Stimulated activated CD4-positive, alpha-beta T cell treated with anti-CD3 and anti-CD28 coated beads, Interleukin-2, amount 100 ng/mL, for 48 hours (primary cell): ENCODE measurements at places on chromosomes 16 and 17.
A peak's percentile ranks its signal among the peaks of the same experiment; 100 is the strongest.

GRCh38 chr16:80459331-80459777 is 81.4 kb upstream of the DYNLRB2 start:
- no peak for DNase-seq

GRCh38 chr17:70205401-70205800 is 36.1 kb downstream of the KCNJ2 start:
- DNase-seq = no peak

DNA sequence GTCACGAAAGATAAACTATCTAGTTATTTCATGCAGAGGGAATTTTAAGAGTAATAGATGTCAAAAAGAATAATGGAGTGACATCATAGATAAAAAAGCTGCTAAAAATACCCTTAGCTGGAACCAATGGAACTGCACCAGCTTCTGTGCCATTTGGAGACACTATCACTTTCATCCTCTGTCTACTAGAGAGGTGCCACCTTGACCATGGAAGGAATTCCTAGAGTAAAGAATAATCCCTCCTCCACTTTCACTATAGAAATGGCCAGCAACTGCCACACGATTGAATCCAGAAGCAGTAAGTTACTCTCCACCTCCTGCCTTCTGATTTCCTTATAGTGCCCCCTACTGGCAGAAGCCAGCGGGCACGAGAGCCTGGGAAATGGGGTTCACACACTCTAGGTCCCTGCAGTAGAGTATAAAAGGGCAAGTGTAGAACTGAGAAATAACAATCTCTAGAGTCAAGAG is 2.8 kb upstream of the ALDH3A2 start:
- peak; percentile 59 for DNase-seq

GRCh38 chr17:63140255-63140654 is 174.2 kb downstream of the TANC2 start:
- DNase-seq = no peak

DNA sequence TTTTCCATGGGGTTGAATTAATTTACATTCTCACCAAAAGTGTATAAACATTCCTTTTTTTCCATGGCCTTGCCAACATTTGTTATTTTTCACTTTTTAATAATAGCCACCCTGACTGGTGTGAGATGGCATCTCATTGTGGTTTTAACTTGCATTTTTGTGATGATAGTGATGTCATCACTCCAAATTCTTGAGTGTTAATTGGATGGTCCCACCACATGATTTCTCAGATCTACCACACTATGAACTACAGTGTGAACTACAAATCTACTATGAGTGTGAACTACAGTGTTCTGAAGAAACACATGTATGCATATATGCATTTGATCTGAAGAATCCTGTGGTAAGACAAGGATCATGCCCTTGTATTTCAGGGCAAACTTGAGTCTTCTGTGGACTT is 340.1 kb downstream of the ABCC12 start:
- DNase-seq = no peak

GRCh38 chr16:53822936-53823529 is 119.1 kb downstream of the FTO start:
- no peak for DNase-seq

DNA sequence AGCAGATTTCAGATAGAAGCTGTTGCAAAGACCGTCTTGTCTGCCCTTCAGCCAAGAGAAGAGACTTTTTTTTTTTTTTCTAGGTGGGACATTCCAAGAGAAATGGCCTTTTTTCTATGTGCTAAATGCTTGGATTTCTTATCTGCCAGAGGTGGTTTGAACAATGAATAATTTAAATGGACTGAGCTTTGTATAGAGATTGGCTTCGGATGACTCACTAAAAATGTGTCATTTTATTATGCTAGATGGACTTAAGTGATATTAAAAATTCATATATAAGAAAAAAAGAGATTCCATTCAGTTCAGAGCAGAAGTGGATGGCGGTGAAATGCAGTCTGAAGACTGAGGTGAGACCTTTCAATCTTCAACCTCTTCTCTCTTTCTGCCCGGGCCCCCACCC is 58.4 kb downstream of the MEAK7 start:
- no peak for DNase-seq

DNA sequence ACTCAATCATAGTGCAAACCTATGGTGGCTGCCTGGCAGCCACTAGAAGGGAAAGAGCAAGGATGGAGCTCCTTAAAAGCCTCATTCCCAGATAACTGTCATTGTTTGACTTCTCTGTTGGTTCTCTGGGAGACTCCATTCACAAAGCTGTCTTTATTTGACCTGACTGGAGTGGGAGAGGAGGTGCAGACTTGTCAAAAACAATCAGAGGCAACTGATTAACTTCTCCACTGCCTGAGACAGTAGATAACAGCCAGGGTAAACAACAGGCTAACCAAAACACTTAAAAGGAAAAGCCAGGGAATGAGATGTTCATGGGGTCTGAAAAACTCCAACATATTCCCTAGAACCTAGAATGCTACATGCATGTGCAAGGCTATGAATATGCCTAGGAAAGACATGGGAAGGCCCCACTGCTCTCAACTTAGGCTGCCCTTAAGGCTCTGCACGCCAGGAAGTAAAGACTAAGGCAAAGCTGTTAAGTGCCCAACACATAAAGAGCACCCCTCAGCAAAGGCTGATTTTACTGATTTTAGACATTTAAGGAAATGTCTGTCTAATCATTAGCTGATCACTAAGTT is 82.0 kb downstream of the TTC19 start:
- DNase-seq = no peak

- no peak for DNase-seq
Measured at GRCh38 chr16:19304750-19305149, 19.2 kb downstream of the CLEC19A start.

DNA sequence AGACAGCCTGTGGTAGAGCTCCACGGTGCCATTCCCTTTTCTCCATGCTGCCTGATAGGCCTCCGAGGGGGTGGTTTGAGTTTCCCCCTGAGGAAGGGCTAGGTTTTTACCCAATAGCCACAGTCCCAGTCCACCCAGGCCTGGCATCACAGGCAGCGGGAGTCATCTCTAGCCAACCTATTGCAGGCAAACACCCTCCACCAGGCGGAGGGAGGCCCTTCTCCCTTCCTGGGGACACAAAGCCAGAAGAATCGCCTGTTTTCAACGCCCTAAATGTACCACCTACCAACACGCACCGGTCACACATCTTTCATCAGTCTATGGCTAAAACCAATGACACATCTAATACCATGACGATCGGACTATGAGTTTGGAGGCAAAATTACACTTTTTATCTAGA is 7.4 kb downstream of the CSNK1D start:
- DNase-seq = no peak

DNA sequence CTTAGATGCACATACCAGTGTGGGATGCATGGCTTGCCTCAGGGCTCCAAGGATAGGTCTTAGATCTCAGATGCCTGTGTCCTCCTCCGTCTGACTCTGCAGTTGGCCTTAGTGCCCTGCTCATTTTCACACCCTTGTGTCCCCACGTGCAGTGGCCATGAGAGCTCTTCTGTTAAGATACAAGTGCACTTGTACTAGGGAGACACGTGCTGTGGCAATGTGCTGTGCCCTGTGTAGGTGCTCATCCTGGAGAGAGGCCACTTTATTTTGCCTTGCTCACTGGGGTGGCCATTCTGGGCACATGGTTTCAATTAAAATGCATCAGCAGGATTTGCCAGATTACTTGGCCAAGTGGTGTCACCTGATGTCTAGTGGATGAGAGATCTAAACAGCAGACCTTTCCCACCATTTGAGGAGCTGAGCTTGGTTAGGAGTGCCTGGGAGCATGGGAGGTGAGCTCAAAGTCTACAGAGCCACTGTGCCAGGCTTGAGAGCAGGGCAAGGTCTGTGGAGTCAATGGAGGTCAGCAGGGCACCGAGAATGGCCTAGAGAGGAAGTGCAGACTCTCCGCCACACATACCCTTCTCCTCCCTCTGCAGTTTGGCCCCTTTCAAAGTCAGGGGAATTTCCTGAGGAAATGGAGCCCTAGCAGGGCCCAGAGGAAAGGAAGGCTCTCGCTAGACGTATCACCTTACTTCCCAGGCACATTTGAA is 25.2 kb upstream of the SMPD3 start:
- DNase-seq = no peak

DNA sequence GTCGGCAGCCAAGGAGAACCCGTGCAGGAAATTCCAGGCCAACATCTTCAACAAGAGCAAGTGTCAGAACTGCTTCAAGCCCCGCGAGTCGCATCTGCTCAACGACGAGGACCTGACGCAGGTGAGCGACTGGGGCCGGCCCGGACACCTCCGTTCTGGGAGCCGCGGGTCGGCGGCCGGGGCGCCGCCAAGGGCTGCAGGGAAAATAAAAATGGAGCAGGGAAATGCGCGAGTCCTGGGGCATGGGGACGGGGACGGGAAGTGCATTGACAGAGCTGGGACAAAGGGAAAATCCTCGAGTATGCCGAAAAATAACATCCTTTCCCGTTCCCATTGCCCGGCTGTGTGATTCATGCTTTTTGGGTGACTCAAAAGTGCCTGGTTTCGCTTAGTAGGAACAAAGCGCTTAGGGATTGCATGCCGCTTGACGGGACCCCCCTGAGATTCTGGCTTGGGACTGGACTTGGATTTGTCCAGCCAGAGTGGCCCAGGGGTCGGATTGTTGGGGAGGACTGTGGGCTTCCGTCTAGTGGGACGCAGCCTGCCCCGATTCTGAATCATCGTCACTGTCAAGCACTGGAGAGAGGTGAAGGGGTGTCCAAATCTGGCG is 699 bp downstream of the MPRIP start:
- no peak for DNase-seq

GRCh38 chr17:14161419-14161818 is 75.2 kb downstream of the CDRT15 start:
- DNase-seq = no peak

GRCh38 chr16:70437582-70438557 is 1.0 kb downstream of the ST3GAL2 start:
- no peak for DNase-seq

- no peak for DNase-seq
Measured at GRCh38 chr17:68835071-68835470, 120.1 kb downstream of the ABCA8 start.

- no peak for DNase-seq
Measured at GRCh38 chr16:81137754-81138153, 41.6 kb upstream of the GCSH start.

- DNase-seq = peak; percentile 58
Measured at GRCh38 chr17:39235555-39236449, 10.1 kb upstream of the STAC2 start.

- DNase-seq = no peak
Measured at GRCh38 chr16:17776888-17777287, 306.1 kb upstream of the XYLT1 start.

DNA sequence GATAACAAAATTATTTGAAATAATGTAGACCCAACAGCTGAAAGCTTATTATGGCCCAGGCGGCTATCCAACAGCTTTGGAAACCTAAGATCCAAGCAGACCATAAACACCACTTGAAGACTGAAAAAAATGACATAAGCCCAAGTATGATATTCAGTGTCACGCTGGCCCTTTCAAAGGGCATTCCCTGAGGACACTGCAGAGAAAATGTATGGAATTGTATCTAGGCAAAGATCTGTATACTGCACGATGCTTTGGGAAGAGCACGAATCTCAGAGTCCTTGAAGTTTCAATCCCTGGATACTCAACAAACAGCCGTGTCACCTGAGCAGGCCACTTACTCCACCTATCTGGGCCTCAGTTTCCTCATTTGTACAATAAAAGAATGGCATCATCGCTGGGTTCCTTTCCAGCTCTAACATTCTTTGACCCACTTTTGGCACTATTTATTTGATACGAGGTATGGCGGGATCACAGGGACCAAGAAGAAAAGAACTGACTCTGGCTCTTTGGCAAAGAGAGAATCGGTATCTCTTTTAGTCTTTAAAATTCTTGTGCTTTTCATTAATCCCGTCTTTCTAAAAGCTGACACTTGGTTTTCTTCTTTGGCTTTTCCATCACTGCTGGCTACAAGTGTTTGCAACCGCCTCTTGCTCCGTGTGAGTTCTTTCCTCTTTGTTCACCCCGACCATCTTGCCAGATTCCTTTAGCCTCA is 1.2 kb downstream of the STAT5B start:
- DNase-seq = no peak

DNA sequence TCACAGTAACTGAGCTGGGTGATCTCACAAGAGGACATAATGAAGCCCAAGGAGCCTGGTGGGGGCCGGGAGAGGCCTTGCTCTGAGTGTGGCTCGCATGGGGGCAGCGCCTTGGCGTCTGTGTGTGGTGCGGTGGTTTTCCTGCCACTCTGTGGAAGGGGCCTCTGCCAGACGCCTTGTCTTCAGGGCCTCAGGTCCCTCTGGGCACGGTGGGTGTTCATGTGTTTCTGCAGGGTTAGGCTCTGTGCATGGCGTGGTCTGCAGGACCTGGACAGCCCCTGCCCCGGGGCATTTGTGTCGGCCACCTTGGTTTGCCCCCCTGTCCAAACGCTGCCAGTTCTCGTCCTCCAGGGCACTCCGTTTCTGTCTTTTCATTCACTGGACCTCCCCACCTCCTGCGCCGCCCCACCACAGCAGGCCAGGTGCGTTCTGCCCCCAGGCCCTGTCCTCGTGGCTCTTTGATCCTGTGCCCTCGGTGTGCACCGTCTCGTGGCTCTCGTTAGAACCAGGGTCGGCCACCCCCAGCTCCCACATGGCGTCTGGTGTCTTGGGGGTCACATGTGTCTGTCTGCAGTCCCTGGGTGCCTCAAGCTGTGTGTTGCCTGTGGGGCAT is 43.7 kb upstream of the ZNF750 start:
- no peak for DNase-seq

DNA sequence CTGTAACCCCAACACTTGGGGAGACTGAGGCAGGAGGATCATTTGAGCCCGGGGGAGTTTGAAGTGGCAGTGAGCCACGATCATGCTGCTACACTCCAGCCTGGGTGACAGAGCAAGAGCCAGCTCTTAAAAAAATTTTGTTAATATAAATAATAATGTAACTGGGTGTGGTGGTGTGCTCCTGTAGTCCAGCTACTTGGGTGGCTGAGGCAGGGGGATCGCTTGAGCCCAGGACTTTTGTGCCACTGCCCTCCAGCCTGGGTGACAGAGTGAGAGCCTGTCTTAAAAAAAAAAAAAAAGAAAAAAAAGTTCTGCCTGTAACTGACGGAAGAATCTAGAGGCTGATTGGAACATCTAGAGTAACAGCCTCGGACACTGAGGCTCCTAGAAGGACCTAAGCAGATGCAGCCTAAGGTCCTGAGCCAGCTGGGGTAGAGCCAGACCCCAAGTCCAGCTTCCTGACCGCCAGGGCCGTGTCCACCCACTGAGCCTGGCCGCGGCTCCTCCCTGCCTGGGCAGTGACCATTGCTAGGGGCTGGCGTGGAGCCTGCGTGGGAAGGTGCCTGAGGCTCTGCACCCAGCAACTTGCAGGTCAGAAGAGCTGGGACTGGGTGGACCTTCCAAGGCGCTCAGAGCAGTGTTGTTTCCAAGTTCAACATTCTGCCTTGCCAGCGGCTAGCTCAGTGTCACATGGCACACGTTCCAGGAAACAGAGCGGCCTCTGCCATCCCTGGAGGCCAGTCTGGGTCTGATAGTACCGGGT is 209.4 kb upstream of the CIBAR2 start:
- no peak for DNase-seq

- DNase-seq = no peak
Measured at GRCh38 chr17:78957128-78957527, 22.6 kb downstream of the LGALS3BP start.

- DNase-seq = no peak
Measured at GRCh38 chr17:75834928-75835653, 9.1 kb downstream of the UNC13D start.

- DNase-seq = peak; percentile 48
Measured at GRCh38 chr16:19071811-19072777, 4.7 kb downstream of the COQ7 start.
